ENCODE measurements at places on chromosomes 3 and 15.

DNA sequence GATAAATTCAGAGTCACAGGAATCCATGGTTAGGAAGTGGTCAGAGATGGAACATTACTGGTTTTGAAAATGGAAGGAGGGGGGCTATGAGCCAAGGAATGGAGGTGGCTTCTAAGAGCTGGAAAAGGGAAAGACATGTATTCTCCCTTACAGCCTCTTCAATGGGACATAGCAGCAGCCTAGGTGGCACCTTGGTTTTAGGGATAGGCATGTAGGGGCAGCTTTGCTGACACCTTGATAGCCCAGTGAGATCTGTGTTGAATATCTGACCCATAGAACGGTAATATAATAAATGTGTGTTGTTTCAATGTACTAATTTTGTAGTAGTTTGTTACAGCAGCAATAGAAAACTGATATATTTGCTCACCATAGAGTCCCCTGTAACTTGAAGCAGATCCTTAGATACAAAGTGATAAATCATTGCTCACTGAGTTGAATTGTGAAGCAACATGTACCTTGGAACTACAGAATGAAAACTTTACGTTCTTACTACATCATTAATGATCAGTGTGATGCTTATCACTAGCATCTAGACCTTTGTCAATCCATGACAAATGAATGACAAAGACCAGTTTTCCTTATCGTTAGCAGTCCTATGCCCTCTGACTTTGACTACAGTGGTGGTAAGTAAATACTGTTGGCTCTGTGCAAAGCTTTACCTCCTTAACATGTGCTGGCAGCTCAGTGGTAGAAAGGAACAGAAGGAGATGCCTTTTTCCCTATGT lies 53.8 kb downstream of the TMEM45A start:
- no peak for DNase-seq

DNA sequence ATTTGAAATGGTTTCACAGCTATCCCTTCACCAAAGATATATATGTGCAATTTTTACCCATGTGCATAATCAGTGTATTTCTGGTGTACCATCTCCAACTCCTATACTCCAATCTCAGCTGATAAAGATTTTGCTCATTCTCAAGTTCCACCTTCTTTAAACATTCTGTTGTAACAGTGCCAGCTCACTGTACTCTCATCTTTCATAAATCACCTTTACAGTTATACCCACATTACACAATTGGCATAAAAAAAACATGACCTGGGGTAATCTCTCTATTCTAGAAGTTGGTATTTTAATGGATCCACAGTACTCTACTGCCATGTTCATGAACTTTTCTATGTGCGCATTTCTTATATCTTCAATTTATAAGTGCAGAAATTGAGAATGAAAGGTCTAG lies 339.9 kb upstream of the DPH6 start:
- no peak for DNase-seq

- DNase-seq, result no peak
Observed at GRCh38 chr3:67580430-67581000, 73.9 kb downstream of the SUCLG2 start.

DNA sequence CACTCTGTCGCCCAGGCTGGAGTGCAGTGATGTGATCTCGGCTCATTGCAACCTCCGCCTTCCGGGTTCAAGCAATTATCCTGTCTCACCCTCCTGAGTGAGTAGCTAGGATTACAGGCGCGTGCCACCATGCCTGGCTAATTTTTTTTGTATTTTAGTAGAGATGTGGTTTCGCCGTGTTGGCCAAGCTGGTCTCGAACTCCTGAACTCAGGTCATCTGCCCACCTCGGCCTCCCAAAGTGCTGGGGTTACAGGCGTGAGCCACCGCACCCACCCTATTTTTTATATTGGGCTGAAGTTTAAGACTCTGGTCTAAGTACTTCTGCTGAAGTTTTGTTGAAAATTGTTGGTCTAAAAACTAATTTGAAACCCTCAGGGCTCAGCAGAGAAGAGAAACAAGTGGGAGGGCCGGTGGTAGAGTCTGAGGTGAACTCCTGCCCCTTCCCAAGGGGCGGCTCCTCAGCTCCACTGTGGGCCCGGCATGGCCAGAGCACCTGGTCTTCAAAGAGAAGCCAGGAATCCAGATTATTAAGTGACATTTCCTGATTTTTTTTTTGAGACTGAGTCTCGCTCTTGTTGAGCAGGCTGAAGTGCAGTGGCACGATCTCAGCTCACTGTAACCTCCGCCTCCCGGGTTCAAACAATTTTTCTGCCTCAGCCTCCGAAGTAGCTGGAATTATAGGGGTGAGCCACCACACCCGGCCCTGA lies 4.0 kb downstream of the HDAC11 start:
- no peak for DNase-seq

- no peak for DNase-seq
Observed at GRCh38 chr3:146071632-146072031, 89.4 kb downstream of the PLOD2 start.

DNA sequence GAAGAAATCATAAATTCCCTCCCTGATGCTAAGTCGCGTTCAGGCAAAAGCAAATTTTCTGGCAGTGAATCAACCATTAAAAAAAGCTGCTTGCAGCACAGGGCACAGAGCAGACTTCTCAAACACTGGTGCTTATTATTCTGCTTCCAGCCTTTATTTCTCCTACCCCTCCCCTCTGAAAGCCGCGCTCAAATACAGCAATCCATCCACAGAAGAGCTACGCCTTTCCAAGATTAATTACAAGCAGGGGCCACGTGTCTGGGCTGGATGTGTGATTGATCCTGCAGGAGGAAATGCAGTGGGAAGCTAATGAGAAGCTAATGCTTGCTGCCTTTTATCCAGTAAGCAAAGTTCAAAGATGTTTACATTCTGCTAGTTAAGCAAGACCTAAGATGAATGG lies 134.9 kb upstream of the TOPAZ1 start:
- DNase-seq, result no peak

GRCh38 chr3:11509173-11510000 lies 134.3 kb downstream of the VGLL4 start:
- no peak for DNase-seq

DNA sequence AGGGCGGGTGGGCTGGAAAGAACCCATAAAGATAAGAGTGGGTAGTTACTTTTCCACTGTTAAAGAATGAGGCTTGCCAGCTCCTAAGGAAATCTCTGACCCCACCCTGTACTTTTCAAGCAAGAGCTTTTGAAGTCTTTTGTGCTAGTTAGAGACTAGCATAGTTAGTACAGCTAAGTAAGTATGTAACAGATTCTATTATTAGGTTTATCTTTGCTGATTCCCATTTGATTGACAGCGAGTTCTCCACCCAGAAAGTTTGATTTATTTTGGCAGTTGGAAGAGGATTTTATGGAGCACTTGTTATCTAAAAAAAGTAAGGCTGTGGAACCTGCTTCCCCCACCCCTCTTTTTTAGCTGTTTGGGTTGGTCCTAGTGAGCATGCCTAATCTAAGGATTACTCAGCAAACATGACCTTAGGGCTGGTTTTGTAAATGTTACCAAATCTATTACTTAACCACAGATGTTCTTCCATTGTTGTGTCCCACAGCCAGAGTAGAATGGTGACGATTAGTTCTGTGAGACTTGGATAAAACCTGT lies 57.6 kb downstream of the FNDC3B start:
- DNase-seq, result peak; percentile 36

DNA sequence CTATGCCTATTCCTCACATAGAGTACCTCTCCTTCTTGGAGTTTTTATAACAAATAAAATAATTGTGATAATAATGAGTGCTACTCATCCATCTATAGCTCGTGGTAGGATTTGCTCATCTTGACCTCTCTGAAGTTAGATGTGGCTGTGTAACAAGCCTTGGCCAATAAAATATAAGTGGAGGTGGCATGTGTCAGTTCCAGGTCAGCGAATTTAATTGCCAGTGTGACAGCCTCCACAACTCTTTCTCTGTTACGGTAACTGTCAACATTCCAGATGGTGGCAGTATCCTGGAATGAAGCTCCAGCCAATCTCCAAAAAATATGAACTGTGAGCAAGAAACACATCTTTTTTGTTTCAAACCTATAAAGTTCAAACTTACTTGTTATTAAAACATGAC lies 13.8 kb downstream of the CLRN1 start:
- no peak for DNase-seq

Measured in MM.1S (cell line).